Natural killer cell (primary cell): ENCODE measurements at places on chromosomes 1 and 21.

DNA sequence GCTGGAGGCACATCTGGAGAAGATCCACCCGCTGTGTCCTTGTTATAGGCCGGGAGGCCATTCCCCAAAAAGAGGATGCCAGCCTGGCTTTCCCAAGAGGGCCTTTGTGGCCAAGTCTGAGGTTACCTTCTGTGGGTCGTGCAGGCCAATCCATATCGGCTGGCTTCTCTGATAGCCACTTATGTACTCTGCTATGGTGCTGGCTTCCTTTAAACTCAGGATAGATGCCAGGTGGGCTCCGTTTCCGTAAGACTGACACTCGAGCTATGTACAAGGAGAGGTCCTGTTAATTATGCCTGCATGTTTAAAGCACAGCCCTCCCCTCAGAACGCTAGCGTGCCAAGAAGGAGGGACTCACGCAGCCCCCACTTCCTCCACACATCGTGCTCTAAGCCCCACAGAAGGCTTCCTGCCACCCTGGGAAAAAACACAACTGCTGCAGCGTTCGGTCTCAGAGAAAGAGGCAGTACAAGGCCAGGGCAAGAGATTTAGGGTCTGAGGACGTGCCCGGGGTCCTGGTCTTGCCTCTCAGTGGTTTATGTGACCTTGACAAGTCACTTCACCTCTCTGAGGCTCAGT lies 11.6 kb downstream of the REG4 start:
- DNase-seq = no peak

GRCh38 chr21:46361176-46361575 lies 37.2 kb downstream of the PCNT start:
- no peak for DNase-seq

- peak; percentile 86 for DNase-seq
These were observed 47.3 kb downstream of the H3-3A start for GRCh38 chr1:226109829-226110248.

- DNase-seq = no peak
These were observed 34.4 kb downstream of the TMCC2 start for GRCh38 chr1:205261946-205262691.

DNA sequence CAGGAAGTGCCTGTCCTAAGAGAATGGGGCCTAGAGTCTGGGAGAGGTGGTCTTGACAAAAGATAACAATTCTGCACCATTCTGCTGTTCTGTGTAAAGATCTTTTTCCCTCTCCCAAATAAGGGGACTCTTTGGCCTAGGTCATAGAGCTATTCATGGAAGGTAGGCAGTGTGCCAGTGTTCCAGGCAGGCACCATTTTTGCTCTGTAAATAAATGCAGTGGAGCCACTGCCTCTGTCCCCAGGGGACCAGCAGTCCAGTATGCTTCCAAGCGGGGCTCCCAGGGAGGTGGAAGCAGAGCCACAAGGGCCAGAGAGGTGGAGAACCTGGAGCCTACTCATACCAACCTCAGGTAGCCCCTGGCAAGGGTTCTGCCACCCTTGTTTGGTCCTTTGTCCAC lies 25.9 kb downstream of the KCNA2 start:
- DNase-seq = no peak

GRCh38 chr1:116066868-116067565 lies 44.2 kb upstream of the MAB21L3 start:
- DNase-seq = no peak

DNA sequence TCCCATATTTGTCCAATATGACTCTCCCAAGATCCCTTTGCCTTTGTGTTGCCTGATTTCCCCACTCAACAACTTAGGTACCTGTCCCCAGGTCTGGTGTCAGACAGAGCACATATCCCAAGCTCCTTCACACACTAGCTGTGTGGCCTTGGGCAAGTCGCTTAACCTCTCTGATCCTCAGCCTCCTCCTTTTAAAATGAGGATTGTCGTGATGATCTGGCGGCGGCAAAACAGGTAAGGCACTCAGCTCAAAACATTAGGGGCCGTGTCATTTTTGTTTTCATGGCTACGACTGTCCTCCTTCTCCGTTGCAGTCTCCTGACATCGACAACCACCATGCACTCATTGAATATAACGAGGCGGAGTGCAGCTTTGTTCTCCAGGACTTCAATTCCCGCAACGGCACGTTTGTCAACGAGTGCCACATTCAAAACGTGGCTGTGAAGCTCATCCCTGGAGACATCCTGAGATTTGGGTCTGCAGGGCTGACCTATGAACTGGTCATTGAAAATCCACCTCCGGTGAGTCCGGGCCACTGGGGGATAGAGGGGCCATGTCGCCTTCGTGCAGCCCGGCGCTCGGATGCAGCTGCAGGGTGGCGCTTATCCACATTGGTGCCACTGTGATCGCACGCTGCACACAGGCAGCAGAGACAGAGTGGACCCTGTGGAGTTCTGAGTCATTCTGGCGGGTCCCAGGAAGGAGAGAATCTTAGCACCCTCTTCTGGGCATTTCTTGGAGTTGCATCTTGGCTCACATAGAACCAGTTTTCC lies 25.2 kb downstream of the FHAD1 start:
- DNase-seq = peak; percentile 62
